MCF 10A (cell line): ENCODE measurements at places on chromosomes 7 and 10. TPM values are rescaled to one million over a fixed set of nuclear protein-coding genes. Genes with fewer than 3 reads are reported as not detected.

The TFEC gene
- total RNA-seq = not detected in 2 replicates

GRCh38 chr7:78345293-78345911 lies 546.8 kb downstream of the PHTF2 start:
- no peak overlapping the region for H3K4me3 ChIP-seq
- no peaks in the 10 kb centered on the region for H3K4me1 ChIP-seq
- peaks cover 31% of the 10 kb centered on the region for H3K27me3 ChIP-seq

- no peaks in the 10 kb centered on the region for H3K27me3 ChIP-seq
- H3K4me1 ChIP-seq = no peaks in the 10 kb centered on the region
- no peak overlapping the region for H3K27ac ChIP-seq
- DNase-seq = no peak
- no peaks in the 10 kb centered on the region for H3K36me3 ChIP-seq
These were observed 74.4 kb upstream of the STK17A start for GRCh38 chr7:43508461-43508860.

The APBB1IP gene
- total RNA-seq = not detected in 2 replicates

The FKBP6 gene
- total RNA-seq = not detected in 2 replicates

- no peaks in the 10 kb centered on the region for H3K4me1 ChIP-seq
- H3K27ac ChIP-seq = no peak overlapping the region
- DNase-seq = no peak
- no peaks in the 10 kb centered on the region for H3K27me3 ChIP-seq
- H3K4me3 ChIP-seq = no peak overlapping the region
- H3K36me3 ChIP-seq = no peaks in the 10 kb centered on the region
These were observed 89.2 kb upstream of the TOMM7 start for GRCh38 chr7:22911889-22912288.

DNA sequence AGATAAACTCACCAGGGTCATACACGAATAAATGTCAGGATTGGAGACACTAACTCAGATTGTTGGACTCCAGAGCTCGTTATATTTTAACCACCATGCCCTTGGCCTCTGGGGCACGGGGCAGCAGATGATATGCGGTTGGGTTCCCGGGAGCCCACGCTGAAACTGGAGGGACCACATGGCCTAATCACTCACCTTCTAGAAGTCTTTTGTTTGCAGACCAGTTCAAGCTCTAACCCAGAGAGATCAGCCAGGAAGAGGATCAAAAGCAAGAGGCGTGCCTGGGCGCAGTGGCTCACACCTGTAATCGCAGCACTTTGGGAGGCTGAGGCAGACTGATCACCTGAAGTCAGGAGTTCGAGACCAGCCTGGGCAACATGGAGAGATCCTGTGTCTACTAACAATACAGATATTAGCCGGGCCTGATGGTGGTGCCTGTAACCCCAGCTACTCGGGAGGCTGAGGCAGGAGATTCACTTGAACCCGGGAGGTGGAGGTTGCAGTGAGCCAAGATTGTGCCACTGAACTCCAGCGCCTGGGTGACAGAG lies 42.6 kb upstream of the ECHDC3 start:
- no peak overlapping the region for H3K4me3 ChIP-seq
- no peaks in the 10 kb centered on the region for H3K36me3 ChIP-seq
- no peak overlapping the region for H3K27ac ChIP-seq
- DNase-seq = no peak
- peaks cover 7% of the 10 kb centered on the region for H3K27me3 ChIP-seq
- no peaks in the 10 kb centered on the region for H3K4me1 ChIP-seq

GRCh38 chr10:122127943-122128342 lies 139.0 kb downstream of the TACC2 start:
- DNase-seq = peak; percentile 50
- peak overlapping the region; percentile 89 for H3K27ac ChIP-seq
- H3K4me3 ChIP-seq = peak overlapping the region; percentile 80
- H3K4me1 ChIP-seq = peaks cover 31% of the 10 kb centered on the region

DNA sequence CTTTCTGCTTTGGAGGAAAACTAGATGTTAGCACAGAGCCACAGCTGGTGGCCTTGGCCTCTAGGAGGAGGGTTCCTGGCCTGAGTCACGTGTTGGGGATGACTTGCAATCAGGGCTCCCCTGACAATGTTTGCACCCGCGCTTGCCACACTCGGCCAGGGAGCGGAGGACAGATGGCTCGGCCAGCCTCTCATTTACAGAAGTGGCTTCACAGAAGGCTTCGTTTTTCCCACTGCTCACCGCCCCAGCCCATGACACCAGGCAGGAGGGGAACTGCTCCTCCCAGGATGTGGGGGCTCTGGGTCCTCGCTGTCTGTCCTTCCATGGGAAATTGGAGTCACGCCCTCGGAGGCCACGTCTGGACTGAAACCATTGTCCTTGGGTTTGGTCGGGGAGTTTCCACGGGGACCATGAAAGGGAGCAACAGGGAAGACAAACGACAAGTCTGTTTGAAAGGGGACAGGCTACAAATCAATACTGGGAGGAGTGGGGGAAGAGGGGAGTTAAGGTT lies 49.6 kb upstream of the UBE3C start:
- no peaks in the 10 kb centered on the region for H3K36me3 ChIP-seq
- no peak overlapping the region for H3K4me3 ChIP-seq
- DNase-seq = no peak
- no peak overlapping the region for H3K27ac ChIP-seq
- no peaks in the 10 kb centered on the region for H3K4me1 ChIP-seq

The SLC39A12 gene
- not detected in 2 replicates for total RNA-seq

DNA sequence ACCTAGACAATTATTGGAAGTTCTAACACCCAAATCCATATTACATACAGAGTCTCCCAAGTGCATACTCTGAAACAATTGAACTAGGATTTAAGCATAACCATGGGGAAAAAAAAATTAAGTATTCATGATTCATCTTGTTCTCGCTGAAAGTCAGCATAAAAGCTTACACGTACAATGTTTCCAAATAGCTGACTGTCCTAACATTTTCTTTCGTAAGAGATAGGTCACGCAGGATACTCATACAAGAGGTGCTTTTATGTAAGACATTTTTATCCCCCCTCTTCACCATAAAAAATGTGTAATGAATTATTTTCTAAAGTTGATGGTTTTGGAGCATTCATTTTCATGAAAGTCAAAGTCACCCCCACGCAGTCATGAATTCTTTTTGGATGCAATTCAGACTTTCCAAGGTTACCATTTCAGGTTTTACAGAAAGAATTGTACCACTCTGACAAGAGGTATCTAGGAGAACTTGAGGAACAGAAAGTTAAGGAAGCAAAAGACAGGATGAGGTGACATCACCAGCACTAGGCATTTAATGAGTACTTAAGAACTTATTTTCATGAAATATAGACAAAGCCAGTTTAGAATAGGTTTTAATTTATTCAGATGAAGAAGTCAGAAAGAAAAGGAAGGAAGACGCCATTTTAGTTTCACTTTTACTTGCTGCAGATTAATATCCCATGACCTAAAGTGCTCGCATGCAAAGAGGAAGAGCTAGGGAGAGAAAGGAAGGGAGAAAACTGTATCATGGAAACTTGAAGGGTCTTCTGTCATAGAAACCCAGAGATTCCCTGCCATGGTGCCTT lies 55.8 kb downstream of the TMEM26 start:
- H3K4me1 ChIP-seq = peaks cover 8% of the 10 kb centered on the region
- peak overlapping the region; percentile 73 for H3K27ac ChIP-seq
- no peaks in the 10 kb centered on the region for H3K36me3 ChIP-seq
- DNase-seq = peak; percentile 64

DNA sequence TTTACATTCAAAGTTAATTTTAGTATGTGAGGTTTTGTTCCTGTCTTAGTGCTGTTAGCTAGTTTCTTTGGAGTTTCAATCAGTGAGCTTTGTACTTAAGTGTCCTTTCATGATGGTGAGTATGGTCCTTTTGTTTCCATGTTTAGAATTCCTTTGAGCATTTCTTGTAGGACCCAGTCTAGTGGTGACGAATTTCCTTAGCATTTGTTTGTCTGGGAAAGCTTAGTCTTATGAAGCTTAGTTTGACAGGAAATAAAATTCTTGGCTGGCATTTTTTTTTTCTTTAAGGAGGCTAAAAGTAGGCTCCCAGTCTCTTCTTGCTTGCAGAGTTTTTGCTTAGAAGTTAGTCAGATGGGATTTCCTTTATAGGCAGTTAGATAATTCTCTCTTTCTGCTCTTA lies 209.2 kb upstream of the SEMA3C start:
- no peak overlapping the region for H3K4me3 ChIP-seq
- no peaks in the 10 kb centered on the region for H3K4me1 ChIP-seq
- no peaks in the 10 kb centered on the region for H3K27me3 ChIP-seq

The NKX2-3 gene
- total RNA-seq = not detected in 2 replicates

- H3K27me3 ChIP-seq = peaks cover 12% of the 10 kb centered on the region
- H3K4me1 ChIP-seq = no peaks in the 10 kb centered on the region
- H3K4me3 ChIP-seq = no peak overlapping the region
- H3K36me3 ChIP-seq = no peaks in the 10 kb centered on the region
These were observed 128.7 kb downstream of the DYNC1I1 start for GRCh38 chr7:95901006-95901405.

DNA sequence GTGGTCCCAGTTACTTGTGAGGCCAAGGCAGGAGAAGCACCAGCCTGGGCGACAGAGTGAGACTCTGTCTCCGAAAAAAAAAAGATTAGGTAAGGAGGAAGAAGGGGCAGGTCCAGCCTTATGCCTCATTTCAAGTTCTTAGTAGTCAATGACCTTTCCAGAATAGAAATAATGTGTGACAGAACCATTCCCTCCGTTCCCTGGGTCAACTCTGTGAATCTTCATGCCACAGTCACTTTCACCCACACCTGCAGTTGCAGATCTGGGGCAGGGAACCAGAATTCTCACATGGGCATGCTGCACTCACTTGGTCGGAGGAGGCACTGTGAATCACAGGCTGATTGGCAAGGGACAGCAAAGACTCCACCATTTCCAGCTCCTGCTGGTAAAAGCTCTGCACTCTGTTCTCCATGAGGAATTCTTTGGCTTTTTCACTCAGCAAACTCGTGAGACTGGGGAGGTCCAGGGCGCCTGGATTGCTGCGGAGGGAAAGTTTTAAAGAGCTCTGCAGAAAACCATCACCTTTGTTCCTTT lies 20.7 kb downstream of the STN1 start:
- no peak overlapping the region for H3K4me3 ChIP-seq
- H3K4me1 ChIP-seq = peaks cover 45% of the 10 kb centered on the region
- H3K27ac ChIP-seq = no peak overlapping the region
- H3K36me3 ChIP-seq = peaks cover 68% of the 10 kb centered on the region
- DNase-seq = no peak

The PRSS2 gene
- total RNA-seq = not detected in 2 replicates

The KIAA1549 gene
- total RNA-seq = 7.1 and 8.4 TPM in 2 replicates

GRCh38 chr10:117217196-117217761 lies 20.0 kb downstream of the KCNK18 start:
- no peaks in the 10 kb centered on the region for H3K4me1 ChIP-seq
- peak overlapping the region; percentile 78 for H3K4me3 ChIP-seq
- H3K27me3 ChIP-seq = peaks cover 28% of the 10 kb centered on the region
- H3K36me3 ChIP-seq = peaks cover 6% of the 10 kb centered on the region

The IKZF1 gene
- total RNA-seq = not detected in 2 replicates

DNA sequence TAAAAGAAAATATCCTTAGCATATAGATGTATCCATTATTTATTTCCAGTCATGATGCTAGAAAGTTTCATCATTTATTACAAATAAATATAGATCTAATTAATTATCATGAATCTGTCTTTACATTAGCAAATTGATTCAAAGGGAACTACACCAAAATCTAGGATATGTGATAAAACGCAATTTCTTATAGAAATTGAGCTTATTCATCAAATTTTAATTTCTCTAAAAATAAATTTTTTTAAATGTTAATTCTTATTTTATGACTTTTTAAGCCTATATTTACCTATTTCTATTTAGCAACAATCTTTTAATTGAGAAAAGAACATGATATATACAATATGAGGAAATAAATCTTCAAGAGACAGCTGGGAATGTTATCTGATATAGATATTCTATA lies 34.0 kb upstream of the ING3 start:
- no peaks in the 10 kb centered on the region for H3K4me1 ChIP-seq
- H3K27me3 ChIP-seq = peaks cover 78% of the 10 kb centered on the region
- H3K36me3 ChIP-seq = no peaks in the 10 kb centered on the region
- DNase-seq = no peak

DNA sequence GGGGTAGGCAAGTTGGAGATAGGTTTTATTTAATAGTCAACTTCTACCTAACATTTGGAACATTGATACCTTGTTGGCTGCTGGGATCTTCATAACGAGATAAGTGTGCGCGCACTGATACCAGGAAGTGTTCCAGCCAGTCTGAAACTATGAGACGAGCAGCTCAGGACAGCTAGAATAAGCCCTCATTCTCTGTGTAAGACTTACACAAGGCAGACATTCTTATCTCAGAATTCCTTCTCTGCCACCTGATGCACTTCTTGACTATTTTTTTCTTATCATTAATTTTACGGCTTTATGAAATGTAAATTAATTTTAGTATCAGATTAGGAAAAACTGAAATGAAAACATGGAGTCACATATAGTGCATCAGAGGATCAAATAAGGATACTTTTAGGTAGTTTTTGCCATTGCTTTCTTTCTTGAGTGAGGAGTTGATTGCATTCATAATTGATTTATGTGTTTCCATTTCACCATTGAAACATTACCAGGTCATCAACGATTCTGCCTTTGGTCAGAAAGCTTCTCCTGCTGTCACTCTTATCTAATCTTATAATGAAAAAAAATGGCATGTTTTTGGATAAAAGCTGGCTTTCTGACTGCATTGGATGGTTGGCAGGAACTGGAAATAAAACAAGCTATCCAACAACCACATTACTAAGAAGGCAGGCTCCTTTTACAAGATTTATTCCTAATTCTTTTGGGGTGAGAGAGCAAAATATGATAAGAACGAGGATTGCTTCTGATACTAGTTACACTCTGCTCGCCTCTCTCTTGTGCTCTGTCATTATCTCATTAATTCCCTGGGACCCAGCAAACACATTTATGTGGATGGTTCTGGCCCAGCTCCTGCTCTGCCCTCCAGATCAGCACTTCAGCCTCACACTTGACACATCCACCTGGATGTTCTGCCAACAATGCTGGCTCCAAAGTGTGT lies 40.4 kb upstream of the ABCB5 start:
- no peak for DNase-seq
- H3K27ac ChIP-seq = no peak overlapping the region
- H3K36me3 ChIP-seq = no peaks in the 10 kb centered on the region
- H3K4me1 ChIP-seq = no peaks in the 10 kb centered on the region
- no peaks in the 10 kb centered on the region for H3K27me3 ChIP-seq

- H3K27me3 ChIP-seq = no peaks in the 10 kb centered on the region
- H3K4me3 ChIP-seq = no peak overlapping the region
- H3K4me1 ChIP-seq = no peaks in the 10 kb centered on the region
- no peak overlapping the region for H3K27ac ChIP-seq
- no peaks in the 10 kb centered on the region for H3K36me3 ChIP-seq
- no peak for DNase-seq
These were observed 52.3 kb upstream of the ARMC3 start for GRCh38 chr10:22875581-22875980.

- no peak overlapping the region for H3K4me3 ChIP-seq
- peaks cover 14% of the 10 kb centered on the region for H3K27me3 ChIP-seq
These were observed 65.3 kb downstream of the CARD11 start for GRCh38 chr7:2978408-2978807.

The GALNT17 gene
- not detected in 2 replicates for total RNA-seq
